ENCODE measurements at places on chromosomes 5 and 9. TPM values are rescaled to one million over a fixed set of nuclear protein-coding genes. Genes with fewer than 3 reads are reported as not detected.

DNA sequence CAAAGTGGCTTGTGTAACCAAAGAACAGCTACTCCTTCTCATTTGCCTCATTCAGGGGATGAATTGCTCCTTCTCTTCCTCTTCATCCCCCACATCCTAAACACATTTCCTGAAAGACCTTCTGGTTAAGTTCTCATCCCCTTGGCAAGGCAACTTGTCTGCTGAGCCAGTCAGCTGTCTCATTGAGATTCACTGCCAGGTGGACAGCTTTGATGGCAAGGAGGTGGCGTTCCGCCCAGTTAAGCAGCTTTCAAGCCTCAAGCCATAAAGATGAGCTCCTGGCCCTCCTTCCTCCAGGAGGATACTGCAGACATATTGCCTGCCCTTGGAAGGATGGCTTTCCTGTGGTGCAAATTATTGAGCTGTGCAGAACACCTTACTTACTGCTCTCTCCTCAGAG, 448.6 kb upstream of the MPDZ start:
- no peak for DNase-seq

- DNase-seq, result no peak
Observed at GRCh38 chr9:110179734-110180133, 28.2 kb downstream of the C9orf152 start.

GRCh38 chr5:175104677-175105076, 339.3 kb downstream of the DRD1 start:
- no peak for DNase-seq

- no peak for DNase-seq
Observed at GRCh38 chr5:121049971-121050370, 585.9 kb downstream of the PRR16 start.

GRCh38 chr9:95010431-95010838, 283.9 kb downstream of the AOPEP start:
- no peak for DNase-seq

- no peak for DNase-seq
Observed at GRCh38 chr9:133060417-133060841, 1.4 kb upstream of the CEL start.

The TICAM2 gene
- 0.80 TPM for total RNA-seq

The ZFP37 gene
- total RNA-seq, result 0.66 TPM

The CNTLN gene
- 39.6 TPM for total RNA-seq
